Midbrain (tissue), 1 donor: ENCODE measurements at places on chromosomes 7 and 10.

DNA sequence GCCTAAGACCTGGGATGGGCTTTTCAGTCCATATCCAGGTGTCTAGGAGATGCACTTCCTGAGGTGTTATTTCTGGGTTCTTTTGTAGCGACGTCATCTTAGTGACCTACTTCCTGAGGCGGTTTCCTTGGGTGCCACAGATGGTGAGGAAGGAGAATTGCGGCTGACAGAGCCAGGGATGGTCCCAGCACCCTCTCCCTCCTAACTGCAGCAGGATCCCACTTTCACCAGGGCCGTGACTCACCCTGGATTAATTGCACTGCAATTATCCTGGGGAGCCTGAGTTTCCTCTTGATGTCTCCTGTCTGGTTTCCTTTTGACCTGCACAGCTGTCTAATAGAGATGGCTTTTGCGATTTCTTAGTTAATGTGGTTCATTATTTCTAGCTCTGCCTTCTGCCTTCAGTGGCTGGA lies 271.7 kb downstream of the TCF7L2 start:
- DNase-seq = no peak

- DNase-seq = no peak
Measured at GRCh38 chr7:2807845-2808772, 36.0 kb downstream of the GNA12 start.

- DNase-seq = no peak
Measured at GRCh38 chr7:132361146-132361545, 215.1 kb downstream of the PLXNA4 start.

DNA sequence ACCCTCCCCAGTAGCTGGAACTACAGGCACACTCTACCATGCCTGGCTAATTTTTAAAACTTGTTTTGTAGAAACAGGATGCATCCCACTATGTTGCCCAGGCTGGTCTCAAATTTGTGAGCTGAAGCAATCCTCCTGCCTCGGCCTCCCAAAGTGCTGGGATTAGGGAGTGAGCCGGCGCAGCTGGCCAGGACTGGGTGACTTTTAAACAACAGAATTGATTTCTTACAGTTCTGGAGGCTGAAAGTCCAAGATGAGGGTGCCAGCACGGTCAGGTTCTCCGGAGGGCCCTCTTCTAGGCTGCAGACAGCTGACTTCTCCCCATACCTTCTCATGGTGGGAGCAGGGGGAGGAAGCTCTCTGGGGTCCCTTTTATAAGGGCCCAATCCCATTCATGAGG lies 75.2 kb upstream of the CHST15 start:
- no peak for DNase-seq

DNA sequence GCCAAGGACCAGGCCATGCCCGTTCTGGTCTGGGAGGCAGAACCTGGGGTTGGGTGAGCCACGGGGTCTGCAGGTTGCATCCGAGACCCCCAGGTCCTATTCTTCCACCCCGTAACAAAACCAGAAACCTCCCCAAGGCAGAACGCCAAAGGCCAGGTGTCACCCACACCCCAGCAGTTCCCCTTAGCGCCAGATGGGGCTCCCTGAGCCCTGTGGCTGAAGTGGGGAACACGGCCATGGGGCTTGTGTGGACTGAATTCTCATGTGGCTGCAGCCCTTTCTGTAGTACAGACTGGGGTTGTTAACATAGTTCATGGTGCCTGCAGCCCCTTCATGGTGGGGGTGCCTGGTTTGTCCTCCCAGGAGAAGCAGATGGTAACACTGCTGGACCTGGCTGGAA lies 10.2 kb downstream of the BRI3 start:
- DNase-seq = no peak

- DNase-seq = no peak
Measured at GRCh38 chr10:79098596-79099015, 29.8 kb downstream of the ZMIZ1 start.

GRCh38 chr10:125076121-125076825 lies 84.1 kb downstream of the CTBP2 start:
- DNase-seq = no peak

GRCh38 chr7:108526768-108527017 lies 758 bp upstream of the PNPLA8 start:
- DNase-seq = no peak

- no peak for DNase-seq
Measured at GRCh38 chr7:122363144-122363543, 58.6 kb upstream of the FEZF1 start.

DNA sequence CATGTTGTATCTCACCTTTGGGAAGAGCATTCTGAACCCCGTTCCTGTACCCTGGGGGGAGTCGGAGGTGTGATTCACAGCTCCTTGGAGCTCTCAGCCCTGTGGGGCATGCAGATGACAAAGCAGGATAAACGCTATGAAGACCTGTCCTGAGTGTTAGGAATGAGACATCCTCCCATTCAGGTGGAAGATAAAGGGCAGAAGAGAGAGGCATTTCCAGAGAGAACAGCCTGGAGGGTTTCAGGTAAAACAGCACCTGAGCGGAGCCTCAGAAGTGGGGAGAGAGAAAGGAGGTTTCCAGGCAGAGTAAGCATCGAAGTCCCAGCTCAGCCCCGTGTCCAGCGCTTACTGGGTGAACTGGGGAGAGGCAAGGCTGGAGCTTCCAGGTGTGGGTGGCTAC lies 288.9 kb downstream of the KLF6 start:
- no peak for DNase-seq

DNA sequence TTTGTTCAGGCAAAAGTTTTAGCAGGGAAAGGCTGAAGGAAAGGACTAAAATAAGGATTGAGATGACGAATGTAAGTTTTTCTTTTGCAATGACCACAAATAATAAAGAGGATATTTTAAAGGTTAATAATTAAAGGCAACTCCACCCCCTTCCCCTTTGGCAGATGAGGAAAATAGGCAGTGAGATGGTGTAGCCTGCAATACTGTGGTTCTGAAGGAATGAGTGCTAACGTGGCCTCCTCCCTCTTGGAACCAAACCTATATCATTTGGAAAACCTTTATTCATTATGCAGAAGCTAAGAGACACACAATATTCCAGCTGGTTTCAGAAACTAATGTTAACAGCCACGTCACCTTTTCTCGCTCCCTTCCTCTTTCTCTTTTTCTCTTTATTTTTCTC lies 70.9 kb upstream of the COL1A2 start:
- DNase-seq = no peak

DNA sequence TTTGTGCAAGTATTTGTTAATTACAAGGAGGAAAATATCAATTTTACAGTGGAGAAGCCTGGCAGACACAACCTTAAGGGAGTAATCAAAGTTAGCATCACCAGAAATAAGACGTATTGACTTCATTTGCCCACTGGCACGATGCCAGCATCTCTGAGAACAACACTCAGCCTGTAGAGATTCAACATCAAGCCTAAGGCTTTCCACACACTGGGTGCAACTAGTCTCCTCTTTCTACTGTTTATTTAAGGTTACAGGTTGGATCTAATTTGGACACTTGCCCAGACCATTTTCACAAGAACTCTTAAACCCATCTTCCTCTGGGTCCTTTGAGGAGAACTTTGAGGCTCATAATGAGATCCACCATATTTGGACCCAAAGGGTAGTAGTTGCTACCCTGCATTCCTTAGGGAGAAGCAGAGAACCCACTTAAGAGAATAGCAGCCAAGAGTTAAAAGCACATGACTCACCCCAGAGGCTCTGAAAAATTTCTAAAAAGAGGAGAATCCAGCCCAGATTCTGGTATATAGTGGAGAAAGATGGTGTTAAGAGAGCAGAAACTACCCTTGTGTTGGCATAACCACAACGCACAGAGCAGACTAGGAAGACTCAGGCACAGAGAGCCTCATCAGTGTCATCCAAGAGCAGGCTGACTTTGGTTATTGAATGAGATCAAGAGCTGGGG lies 97.3 kb downstream of the CCDC71L start:
- DNase-seq = no peak

DNA sequence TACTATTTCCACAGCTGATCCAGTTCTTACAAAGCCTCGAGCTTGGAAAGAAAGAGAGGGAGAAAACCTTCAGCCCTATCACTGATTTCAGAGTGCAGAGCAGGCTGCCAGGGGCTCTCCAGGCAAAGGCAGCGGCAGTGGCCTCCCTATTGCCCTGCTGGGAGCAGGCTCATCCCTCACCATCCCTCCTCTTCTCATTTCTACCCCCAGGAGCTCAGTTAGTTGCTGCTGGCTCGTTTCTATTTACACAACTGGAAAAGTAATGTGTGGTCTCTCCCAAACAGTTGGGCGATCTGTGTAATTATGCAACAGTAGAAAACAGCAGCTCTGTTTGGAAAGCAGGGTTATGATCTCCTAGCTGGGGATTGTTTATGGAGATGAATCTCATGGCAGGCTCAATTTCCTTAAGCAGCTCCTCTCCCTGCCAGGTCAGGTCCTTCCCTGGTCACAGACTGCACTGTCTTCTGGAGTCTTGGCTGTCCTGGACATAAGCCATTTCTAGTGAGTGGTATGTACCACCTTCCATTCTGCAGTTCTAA lies 28.7 kb upstream of the TNS3 start:
- DNase-seq = no peak

DNA sequence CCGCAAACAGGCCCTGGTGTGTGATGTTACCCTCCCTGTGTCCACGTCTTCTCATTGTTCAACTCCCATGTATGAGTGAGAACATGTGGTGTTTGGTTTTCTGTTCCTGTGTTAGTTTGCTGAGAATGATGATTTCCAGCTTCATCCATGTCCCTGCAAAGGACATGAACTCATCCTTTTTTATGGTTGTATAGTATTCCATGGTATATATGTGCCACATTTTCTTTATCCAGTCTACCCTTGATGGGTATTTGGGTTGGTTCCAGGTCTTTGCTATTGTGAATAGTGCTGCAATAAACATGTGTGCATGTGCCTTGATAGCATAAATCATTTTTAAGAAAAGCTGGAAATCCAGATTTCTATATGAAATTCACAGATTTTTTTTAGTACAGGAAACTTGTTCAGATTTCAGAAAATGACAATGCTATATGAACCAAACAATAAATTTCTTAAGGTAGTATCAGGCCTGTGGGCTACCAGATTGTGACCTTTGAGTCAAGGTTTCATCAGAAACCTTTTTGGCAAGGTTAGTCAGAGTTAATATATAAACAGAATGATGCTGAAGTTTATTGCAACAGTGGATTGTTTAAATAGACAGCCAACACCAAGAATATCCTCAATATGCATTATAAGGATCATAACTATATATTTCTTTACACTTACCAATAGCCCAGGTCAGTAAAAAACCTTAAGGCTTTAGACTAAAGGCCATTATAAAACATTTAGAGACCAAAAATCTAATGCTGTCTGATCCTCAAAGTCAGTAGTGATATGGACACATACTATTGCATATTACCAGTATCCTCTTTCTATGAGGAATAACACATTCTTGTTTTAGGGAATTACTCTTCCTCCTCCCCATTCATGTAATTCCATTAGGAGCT lies 68.7 kb upstream of the PAPSS2 start:
- DNase-seq = no peak

- DNase-seq = no peak
Measured at GRCh38 chr10:73816917-73817729, 5.7 kb upstream of the NDST2 start.

DNA sequence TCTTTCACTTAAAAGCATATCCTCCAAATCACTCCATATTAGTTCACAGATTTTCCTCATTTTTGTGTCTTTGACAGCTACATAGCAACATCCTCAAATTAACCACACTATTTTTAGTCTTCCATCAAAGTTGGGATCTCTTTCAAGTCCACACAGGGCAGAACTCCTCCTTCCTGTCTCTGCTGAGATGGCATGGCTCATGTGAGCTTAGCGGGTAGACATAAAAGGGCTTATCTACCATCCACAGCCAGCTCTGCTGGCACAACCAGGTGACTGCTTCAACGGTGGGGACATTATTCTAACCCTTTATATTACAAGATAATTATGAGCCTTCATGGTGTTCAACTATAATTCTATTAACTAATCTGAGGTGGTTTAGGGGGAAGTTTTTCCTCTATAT lies 35.5 kb downstream of the ICA1 start:
- DNase-seq = no peak

GRCh38 chr10:4307910-4308309 lies 518.1 kb upstream of the AKR1E2 start:
- no peak for DNase-seq

- DNase-seq = no peak
Measured at GRCh38 chr10:99913831-99914235, 95.9 kb downstream of the DNMBP start.

- no peak for DNase-seq
Measured at GRCh38 chr10:6563075-6563474, 17.0 kb downstream of the PRKCQ start.

DNA sequence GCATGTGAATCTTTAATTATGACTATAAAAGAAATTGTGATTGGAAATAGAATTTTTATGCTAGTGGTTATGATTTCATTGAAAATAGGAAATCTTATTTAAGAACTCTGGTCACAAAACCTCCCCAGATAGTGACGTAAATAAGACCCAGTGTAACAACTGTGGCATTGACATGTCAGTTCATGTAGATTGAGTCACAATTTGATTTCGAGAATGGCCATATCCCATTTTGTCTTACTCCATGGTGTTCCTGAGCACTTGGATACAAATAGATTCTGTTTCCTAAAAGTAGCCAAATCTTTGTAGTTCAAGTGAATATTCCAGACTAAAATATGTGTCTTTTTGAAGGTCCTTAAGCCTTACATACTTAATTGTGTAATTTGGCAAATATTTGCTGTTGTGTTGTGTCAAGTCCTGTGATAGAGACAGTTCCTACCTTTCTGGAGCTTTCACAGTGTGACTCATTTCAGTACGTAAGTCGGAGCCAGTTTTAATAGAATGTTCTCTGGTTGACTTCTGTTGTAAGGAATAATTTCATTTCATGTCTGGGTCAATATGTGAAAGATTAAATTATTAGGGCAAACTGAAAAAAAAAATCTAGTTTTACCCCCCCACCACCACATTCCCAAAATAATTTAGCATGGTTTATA lies 37.1 kb upstream of the TOMM7 start:
- DNase-seq = no peak

GRCh38 chr7:155054761-155055160 lies 15.4 kb upstream of the HTR5A start:
- DNase-seq = no peak

- DNase-seq = no peak
Measured at GRCh38 chr10:43983856-43984271, 335.2 kb upstream of the ZNF32 start.

- no peak for DNase-seq
Measured at GRCh38 chr7:24786306-24786705, 29.0 kb upstream of the GSDME start.

DNA sequence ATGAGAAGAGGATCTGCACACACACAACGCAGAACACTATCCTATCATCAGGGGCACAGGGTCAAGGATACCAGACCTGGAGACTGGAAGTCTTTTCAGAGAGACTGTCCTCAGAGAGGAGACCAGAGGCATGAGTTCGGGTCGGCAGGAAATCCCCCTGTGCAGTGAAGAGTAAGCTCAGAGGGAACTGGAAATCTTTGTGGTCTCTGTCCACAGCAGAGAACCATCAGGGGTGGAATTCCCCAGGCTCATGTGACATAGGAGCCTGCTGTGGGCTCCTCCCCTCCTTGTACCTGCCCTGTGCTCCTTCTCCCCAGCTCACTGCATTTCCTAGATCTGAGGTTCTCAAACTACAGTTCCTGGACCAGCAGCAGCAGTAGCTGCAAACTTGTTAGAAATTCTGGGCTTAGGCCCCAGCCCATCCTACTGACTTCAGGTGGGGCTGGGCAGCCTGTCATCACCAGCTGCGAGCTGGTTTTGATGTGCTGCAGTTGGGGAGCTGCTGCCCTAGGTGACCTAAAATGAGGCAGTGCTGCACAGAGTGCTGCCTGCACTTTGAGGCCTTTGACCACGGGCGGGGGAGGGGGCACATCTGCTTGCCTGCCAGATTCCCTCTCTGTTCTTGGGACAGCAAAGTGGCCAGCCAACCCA lies 2.4 kb downstream of the ZMIZ2 start:
- no peak for DNase-seq
